Trophoblast cell (in vitro differentiated cells and primary cell): ENCODE measurements at places on chromosomes 12 and 14.
A peak's percentile ranks its signal among the peaks of the same experiment; 100 is the strongest.

- no peak for DNase-seq
Observed at GRCh38 chr12:119705182-119705581, 37.2 kb downstream of the PRKAB1 start.

- DNase-seq: no peak
Observed at GRCh38 chr12:57864442-57865083, 18.0 kb upstream of the CTDSP2 start.

DNA sequence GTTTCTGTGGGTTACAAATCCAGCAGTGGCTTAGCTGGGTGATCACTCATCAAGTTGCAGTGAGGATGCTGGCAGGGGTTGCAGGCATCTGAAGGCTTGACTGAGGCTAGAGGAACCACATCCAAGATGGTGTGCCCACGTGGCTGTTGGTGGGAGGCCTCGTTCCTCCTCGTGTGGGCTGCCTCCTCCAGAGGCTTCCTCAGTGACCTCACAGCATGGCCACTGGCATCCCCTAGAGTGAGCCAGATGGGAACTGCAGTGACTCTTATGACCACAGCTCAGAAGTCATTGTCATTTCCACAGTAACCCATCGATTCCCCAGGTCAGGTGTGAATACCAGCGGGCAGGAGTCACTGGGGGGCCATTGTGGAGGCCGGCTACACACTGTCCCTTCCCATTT lies 17.8 kb downstream of the AACS start:
- DNase-seq: no peak

- no peak for DNase-seq
Observed at GRCh38 chr12:80419644-80420043, 24.4 kb upstream of the PTPRQ start.

GRCh38 chr14:52072266-52072780 lies 3.5 kb upstream of the NID2 start:
- peak; percentile 89 for DNase-seq

DNA sequence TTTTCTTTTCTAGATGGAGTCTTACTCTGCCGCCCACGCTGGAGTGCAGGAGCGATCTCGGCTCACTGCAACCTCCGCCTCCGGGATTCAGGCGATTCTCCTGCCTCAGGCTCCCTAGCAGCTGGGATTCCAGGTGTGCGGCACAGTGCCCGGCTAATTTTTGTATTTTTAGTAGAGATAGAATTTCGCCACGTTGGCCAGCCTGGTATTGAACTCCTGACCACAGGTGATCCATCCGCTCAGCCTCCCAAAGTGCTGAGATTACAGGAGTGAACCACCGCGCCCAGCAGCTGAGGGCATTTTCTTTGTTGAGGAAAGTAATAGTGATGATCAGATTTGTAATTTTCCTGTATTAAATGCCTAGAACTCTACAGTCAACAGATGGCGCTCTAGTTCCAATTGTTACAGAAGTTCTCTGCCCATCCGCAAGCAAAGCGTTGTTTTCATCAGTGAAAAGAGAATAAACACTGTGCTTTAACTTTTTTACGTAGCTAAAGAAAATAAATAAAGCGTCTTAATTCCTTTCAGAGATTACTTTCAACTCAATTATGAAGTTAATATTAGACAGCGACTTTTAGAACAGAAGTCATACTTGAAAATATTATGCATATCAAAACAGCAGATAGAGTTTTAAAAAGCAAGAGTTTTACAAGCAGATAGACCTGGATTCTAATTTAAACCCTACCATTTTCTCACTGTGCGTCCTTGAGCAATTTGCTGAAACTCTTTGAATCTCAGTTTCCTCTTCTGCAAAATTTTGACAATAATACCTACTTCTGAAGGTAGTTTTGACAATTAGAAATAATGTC lies 335.1 kb downstream of the DUSP6 start:
- peak; percentile 85 for DNase-seq

GRCh38 chr12:73598626-73599025 lies 939.0 kb upstream of the ATXN7L3B start:
- peak; percentile 2 for DNase-seq

- DNase-seq: no peak
Observed at GRCh38 chr12:32116897-32117296, 10.2 kb downstream of the BICD1 start.

DNA sequence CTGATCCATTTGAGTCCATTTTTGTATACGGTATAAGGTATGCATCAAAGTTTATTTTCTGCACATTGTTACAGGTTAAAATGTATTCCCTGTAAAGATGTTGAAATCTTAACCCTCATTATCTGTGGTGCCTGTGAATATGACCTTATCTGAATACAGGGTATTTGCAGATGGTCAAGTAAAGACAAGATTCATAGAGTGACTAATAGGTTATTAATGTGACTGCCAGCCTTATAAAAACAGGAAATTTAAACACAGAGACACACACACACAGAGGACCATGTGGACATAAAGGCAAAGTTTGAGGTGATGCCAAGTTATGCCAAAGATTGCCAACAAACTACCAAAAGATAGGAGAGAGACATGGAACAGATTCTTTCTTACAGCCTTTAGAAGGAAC lies 347.2 kb upstream of the DCN start:
- no peak for DNase-seq

DNA sequence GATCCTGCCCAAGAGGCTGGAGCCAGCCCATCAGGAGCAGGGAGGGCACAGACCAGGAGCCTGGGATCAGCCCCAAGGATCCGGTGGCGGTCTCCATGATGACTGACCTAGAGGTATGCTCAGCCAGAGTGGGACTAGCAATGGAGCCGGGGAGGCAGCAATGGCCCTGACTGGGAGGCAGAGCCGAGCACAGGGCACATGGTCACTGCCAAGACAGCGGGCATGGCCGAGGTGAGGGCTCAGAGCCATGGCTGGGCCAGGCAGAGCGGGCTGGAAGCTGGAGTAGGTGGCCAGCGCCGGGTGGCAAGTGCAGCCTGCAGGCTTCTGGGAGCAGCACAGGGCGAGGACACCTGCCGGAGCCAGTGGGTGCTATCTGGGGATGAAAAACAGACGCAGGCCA lies 259.3 kb downstream of the BCL11B start:
- no peak for DNase-seq

GRCh38 chr12:2959192-2959504 lies at the start of gene TEAD4:
TSS of gene TEAD4 (plus strand) at chr12:2959397.
- DNase-seq: peak; percentile 76

DNA sequence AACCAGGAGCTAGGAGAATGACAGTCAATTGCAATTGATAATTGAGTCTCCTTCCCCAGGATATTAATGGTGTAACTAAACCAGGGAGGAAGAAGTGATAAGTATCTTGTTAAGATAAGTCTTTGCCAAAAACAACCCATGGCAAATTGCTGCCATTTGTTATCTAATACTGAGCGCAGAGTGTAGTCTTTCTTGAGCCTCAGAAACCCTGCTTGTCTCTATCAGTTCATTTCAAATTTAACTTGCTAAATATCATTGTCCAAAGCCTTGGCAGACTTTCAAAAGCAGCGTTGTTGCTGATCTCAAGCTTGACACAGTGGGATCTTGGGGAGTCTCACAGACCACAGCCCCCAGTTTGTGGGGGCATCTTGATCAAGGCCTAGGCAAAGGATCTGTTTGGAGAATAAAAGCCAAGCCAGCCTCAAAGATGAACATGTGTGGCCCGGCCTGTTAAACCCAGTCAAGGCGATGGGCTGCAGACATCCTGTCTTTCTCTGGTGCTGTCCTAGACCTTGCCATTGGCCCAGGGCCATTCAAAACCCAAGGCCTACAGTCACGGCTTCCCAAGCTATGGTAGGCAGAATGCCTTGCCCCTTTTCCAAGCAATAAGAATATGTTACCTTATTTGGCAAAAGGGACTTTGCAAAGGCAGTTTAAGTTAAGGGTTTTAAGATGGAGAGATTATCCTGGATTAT lies 164.2 kb downstream of the CHST11 start:
- no peak for DNase-seq

DNA sequence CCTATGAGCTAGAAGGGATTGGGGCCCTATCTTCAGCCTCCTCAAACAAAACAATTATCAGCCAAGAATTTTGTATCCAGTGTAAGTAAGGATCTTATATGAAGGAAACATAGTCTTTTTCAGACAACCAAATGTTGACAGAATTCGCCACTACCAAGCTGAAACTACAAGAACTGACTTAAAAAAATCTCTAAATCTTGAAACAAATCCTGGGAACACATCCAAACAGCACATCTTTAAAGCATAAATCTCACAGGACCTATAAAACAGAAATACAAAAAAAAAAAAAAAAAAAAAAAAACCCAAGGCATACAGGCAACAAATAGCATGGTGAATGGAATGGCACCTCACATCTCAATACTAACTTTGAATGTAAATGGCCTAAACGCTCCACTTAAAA lies 41.3 kb upstream of the LMNTD1 start:
- DNase-seq: no peak

DNA sequence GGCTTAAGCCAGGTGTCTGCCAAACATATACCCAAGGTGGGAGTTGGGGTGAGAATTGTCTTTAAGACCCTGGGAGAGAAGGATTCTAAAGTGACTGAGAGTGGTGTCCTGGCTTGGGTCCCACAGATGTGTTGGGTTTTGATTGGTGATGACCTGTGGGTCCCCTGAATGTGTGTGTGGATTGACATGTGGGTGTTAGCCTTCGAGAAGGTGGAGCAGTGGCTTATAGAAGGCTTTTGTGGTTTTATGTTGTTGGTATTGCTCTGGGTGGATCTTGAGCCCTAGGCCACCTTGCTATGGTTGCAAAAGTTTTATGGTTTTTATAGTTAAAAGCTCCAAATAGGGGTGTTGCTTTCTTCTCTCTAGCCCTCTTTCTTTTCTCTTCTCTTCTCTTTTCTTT lies 29.7 kb downstream of the PLEKHG3 start:
- no peak for DNase-seq

GRCh38 chr12:122870867-122871664 lies 24.9 kb downstream of the VPS37B start:
- DNase-seq: no peak

DNA sequence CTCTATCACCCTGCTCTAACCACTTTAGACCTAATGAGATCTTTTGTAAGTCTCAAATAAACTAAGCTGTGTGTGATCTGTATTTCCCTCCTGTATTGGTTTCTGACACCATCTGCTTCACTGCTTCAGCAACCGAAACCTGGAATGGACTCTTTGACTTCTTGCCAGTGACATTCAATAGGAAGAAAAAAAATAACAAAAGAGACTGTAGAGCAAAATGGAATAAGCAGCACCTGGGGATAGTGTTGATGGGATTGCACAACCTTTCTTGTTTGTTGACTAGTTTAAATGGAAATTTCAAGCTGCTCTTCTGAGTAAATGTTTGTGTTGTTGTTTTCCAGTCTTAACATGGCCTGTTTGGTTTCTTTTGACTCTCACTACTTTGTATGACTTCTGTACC lies 888.6 kb upstream of the SEL1L start:
- no peak for DNase-seq

DNA sequence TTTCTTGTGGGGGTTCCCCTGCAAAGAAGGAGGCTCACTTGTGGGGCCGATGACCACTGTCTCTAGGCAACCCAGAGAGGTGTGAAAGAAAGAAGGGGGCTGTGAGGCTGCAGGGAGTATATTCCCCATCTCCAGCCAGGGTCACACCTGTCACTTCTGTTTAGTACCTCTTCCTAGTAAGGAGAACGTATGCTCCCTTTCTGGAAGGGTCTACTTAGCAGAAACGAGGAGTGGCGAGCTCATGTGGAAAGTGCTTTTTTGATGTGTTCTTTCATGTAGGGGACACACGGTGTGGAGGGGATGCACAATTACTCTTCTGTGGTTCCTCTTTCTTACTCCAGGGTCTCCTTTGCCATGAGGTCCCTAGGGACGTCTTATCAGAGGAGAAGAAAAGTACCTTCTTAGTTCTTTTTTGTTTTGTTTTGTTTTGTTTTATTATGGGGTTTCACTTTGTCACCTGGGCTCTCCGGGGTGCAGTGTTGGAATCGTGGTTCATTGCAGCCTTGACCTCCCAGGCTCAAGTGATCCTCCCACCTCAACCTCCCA lies 58.3 kb downstream of the PRKCH start:
- DNase-seq: no peak

DNA sequence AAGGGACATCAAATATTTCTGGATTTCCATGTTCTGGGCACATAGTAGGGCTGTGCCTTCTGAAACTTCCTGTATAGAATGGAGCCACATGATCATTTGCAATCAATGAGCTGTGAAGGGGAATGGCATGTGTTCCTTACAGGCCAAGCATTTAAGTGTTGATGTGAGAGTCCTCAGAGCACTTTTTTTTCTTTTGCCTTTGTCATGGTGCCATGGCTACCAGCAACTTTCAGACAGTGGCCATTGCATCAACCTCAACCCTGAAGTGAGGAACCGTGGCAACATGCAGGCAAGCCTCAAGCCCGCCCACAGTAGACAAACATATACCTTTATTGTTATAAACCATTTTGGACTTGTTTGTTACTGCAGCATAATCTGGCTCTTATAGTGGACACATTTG lies 948.1 kb downstream of the NRXN3 start:
- peak; percentile 36 for DNase-seq

DNA sequence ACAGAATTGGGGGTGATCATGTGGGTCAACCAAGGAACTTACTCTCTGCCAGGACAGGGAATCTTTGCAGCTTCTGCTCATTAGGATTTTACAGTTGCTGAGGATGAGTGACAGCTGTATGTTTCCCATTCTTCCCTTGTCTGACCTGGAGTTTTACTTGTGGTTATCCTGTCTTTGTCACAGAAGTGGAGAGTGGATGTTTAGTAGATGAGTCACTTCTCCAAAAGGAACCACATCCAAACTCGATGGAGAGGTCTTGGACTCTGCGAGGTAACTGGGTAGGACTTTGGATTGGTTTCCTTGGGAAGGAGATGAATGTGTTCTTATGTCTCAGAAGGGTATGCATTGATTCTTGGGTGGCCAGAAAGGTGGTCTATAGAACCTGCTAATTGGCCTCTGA lies 53.8 kb upstream of the USP44 start:
- peak; percentile 53 for DNase-seq

DNA sequence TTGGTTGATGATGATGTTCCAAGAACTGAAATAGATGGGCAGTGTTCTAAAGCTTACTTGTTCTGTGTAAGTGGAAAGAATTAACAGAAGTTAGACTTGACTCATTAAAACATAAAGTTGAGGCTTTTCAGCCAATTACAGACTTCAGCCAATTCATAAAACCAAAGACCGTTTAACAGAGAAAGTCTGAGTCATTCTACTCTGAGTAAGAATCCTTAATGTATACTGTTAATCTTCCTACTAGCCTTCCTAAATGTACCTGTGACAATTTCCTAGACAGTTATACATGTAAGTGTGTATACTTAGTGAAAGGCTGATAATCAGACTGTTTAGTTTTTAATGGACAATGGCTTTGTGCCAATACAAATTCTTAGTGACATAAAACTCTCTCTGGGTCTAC lies 681.0 kb downstream of the RPL10L start:
- DNase-seq: no peak

DNA sequence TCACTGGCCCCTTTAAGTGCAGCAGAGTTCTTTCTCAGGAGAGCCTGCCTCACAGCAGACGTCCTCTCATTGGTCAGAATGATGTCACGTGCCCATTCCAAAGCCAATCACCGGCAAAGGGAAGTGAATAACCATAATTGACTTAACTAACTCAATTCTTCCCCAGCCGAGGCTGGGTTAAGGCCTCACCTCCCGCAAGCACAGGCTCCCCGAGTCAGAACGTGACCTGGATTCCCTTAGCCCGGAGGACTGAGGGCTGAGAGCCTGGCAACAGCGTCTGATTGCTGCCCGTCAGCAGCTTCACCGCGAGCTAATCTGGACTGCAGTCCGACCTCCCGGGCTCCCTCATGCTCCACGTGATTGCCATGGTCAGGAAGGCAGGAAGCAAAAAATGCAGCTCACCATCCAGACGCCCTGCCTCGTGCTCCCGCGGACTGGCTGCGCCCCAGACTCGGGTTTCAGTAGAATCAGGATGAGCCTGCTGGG lies 92.1 kb upstream of the FZD10 start:
- no peak for DNase-seq

GRCh38 chr12:118011961-118012360 lies 4.5 kb upstream of the RFC5 start:
- DNase-seq: no peak

- DNase-seq: no peak
Observed at GRCh38 chr12:30484658-30485057, 211.0 kb downstream of the IPO8 start.
